H9 (cell line): ENCODE measurements at places on chromosomes 6 and 20. TPM values are rescaled to one million over a fixed set of nuclear protein-coding genes. Genes with fewer than 3 reads are reported as not detected.

DNA sequence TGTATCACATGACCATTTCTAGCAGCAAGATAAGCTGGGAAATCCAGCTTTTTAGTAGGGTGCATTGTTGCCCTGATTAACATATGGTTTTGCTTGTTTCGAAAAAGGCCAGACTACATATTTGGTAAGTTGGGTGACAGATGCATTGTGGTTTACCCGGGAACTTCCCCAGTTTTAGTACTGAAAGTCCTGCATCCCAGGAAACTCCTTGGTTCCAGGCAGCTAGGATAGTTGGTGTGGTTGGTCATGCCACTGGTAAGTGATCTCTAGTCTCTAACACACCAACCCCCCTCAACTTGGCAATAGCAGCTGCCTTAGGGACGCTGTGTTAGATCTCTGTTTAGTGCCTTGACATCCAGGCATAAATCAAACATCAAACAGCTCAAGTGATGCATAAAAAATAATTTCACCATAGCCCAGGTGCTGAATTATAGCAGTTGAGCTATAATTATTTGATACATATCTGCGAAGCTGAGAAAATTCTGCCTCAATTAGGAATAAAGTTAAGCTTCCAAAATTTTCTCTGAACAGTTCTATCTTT is 216.5 kb downstream of the TFAP2C start:
- H3K36me3 ChIP-seq: no peaks in the 10 kb centered on the region
- no peaks in the 10 kb centered on the region; the same call in 1 of the 2 replicates for H3K27me3 ChIP-seq
- H3K27ac ChIP-seq: no peak overlapping the region
- no peaks in the 10 kb centered on the region for H3K4me1 ChIP-seq

PSORS1C1 gene
- 0.48 TPM in 2 replicates for total RNA-seq

DNA sequence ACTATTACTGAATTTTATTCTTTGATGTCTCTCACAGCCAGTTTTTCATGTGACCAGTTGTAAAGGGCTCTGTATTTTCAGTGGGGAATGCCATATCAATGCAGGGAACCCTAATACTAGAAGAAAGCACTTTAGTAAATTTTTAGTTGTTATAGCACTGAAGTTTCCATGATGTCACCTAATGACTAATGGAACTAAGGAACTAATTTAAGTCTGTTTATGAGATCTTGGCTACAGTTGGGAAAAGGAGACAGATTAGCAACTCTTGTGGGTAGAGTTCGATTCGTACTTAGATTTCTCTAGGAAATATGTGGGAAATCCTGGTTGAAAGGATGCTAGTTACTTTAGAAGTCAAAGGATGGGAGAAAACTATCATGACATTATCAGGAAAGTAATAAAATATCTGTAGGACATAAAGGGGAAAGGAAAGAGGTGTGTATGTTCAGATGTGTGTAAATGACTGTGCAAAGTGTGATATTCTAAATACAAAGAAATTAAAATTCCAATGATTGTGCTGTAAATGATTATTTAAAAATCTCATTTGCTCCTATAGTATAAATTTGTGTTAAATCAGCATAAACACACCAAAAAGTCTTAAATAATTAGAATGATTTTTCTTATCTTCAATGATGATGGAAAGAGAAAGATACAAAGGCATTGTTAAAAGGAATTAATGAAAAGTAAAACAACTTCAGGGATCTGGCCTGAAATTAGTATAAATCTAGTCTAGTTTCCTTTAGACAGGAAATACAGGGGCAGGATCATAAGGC is 103.4 kb downstream of the LRRC1 start:
- peaks cover 4% of the 10 kb centered on the region; the same call in 2 of the 3 replicates for H3K36me3 ChIP-seq
- no peak overlapping the region for H3K27ac ChIP-seq
- H3K4me3 ChIP-seq: no peak overlapping the region
- DNase-seq: no peak
- H3K27me3 ChIP-seq: no peaks in the 10 kb centered on the region

DNA sequence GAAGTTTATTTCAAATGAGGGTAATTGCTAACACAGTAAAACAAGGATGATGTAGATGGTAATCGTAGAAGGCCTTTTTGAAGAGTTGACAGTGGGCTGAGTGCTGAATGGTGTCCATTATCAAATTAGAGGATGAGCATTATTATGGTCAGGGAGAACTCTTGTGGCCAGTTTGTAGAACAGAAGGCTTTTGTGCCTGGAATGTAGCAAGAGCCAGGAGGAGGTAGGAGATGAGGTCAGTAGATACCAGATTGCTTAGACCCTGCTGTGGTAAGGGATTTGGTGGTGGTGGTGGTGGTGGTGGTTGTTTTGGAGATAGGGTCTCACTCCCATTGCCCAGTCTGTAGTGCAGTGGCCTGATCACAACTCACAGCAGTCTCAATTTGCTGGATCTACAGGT is 6.2 kb downstream of the CSE1L start:
- H3K4me3 ChIP-seq: peak overlapping the region; percentile 1; the same call in 1 of the 2 replicates
- peaks cover 32% of the 10 kb centered on the region for H3K36me3 ChIP-seq
- DNase-seq: no peak

DNA sequence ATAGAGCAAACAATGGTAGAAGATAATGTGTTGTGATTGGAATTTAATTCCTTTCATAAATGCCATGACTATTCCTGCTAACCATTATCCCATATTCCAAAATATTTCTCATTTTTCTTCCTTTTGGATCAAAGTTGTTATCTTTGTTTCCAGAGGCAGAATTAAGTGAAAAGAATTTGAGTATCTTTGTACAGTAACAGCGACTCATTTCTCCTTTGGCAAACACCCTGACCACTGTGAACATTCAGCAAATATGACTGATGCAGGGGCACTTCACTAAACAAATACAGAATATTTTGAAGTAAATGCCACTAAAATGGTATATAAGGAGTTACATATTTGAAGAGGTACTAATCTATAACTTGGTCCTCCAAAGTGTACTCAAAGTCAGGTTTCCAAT is 105.0 kb upstream of the LAMP5 start:
- H3K36me3 ChIP-seq: no peaks in the 10 kb centered on the region; the same call in none of the 2 replicates
- H3K27ac ChIP-seq: no peak overlapping the region
- H3K4me1 ChIP-seq: no peaks in the 10 kb centered on the region
- no peak for DNase-seq
- H3K4me3 ChIP-seq: no peak overlapping the region

DNA sequence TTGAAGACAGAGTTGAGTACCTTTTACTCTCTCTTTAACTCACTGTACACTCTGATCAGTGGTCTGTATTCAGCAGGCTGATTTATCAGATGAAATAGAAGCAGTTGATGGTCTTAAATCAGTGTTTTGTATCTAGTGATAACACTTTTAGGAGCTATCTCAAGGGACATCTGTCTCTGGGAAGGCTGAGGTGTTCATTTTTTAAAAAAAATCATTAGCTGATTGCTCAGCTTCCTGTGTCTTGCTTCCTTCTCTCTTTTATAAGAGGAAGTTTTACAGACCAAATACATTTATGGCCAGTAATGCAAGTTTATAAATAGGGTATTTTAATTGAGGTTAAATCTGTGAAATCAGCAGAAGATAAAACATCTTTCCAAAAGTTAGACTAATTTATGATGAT is 12.0 kb upstream of the CCDC170 start:
- no peaks in the 10 kb centered on the region for H3K4me1 ChIP-seq
- H3K4me3 ChIP-seq: no peak overlapping the region
- H3K27me3 ChIP-seq: no peaks in the 10 kb centered on the region
- no peak overlapping the region for H3K27ac ChIP-seq
- H3K36me3 ChIP-seq: no peaks in the 10 kb centered on the region
- no peak for DNase-seq

HLA-DQA1 gene
- total RNA-seq: 0.68 and 1.7 TPM in 2 replicates

DNA sequence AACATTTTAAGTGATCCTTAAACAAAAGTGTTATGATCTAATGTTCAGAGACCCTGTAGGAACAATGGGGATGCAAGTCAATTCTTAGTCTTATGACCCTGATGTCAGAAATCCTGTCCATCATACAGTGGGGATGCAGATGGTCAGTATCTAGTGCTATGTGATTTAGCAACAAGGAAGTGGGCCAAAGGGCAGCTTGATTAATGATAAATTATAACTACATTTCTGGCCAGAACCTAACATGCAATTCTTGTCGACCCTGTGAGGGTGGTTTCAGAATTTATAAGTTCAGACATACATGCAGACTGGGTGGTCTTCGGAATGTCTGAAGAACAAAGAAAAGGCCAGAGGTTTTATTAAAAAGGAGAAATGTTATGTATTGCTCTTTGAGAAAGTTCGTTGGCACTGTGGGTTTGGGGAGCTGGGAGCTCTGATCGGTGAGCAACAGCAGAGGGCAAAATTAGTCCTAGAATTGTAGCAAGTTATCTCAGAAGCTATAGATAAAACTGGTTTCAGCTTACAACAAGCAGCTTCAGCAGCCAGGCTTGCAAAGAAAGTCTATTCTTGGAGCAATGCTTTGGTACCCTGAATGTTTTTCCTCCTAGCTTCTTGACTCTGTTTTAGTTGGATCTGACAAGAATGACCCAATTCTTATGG is 50.8 kb downstream of the RPF2 start:
- H3K27me3 ChIP-seq: no peaks in the 10 kb centered on the region
- H3K27ac ChIP-seq: no peak overlapping the region
- no peak overlapping the region for H3K4me3 ChIP-seq
- DNase-seq: no peak

GRCh38 chr20:37238426-37238825 is 23.2 kb downstream of the GHRH start:
- no peaks in the 10 kb centered on the region for H3K27me3 ChIP-seq
- H3K36me3 ChIP-seq: peaks cover 47% of the 10 kb centered on the region
- no peaks in the 10 kb centered on the region for H3K4me1 ChIP-seq
- no peak overlapping the region for H3K27ac ChIP-seq
- DNase-seq: no peak

DNA sequence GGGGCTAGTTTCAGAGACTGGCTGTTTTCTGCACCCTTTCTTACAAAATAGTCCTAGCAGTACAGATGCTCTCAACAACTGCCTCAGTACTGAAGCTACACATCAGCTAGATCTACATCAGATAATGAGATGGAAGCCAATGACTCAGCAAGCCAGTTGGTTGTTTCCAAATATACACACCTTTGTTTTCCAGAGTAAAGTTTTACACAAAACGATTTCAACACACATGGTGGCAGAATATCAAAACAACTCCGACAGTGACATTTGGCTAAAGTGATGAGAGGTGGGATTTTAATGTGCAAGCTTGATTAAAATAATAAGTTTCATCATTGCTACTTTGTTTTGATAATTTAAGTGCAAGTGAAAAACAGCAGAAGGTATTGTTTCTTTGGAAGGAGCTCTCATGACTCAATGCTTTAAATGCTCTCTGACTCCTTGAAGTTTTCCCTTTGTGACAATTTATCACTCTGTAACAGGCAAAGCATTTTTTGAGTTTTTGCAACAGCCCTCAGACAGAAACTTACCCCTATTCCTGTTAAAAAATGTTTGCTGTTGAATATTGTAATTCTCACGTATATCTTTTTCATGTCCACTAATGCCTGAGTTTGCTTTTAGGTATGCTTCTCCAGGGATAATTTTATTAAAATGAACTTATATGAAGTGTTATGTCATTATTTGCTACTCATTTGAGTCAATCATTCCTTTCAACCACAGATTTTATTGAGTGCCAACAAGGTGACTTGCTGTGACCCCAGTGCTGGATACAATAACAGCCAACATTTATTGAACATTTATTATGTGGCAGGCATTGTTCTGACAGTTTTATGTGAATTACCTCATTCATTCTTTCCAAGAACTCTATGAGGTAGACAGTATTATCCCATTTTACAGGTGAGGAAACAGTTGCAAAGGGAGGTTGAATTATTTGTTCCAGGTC is 882.0 kb downstream of the TFAP2A start:
- H3K4me1 ChIP-seq: no peaks in the 10 kb centered on the region
- no peak overlapping the region for H3K4me3 ChIP-seq
- H3K36me3 ChIP-seq: peaks cover 10% of the 10 kb centered on the region
- no peaks in the 10 kb centered on the region for H3K27me3 ChIP-seq
- no peak overlapping the region for H3K27ac ChIP-seq
- no peak for DNase-seq

MOG gene
- total RNA-seq: 0.55 and 0.83 TPM in 2 replicates

DNA sequence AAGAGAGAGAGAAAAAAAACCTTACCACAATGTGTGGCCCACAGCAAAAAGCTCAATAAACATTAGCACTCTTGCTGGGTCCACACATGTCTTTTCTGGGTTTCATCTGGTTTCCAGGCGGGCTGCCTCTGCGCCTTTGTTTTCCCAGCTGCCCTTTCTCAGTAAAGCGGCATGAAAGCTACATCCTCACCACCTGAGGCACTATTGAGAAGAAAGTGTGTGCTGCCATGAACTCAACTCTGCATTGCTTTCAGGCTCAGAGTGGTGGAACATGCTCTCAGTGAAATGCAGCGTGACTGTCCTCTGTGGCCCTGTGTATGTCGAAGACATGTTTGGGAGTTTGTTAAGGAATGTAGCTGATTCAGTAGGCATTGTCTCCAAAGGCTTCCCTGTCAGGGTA is 102.3 kb downstream of the LYRM2 start:
- H3K27me3 ChIP-seq: no peaks in the 10 kb centered on the region
- no peaks in the 10 kb centered on the region for H3K36me3 ChIP-seq
- DNase-seq: peak; percentile 56
- H3K27ac ChIP-seq: no peak overlapping the region
- H3K4me3 ChIP-seq: no peak overlapping the region

- no peak overlapping the region for H3K27ac ChIP-seq
- H3K4me1 ChIP-seq: no peaks in the 10 kb centered on the region
- H3K4me3 ChIP-seq: peak overlapping the region; percentile 86
- H3K36me3 ChIP-seq: peaks cover 10% of the 10 kb centered on the region
- no peak for DNase-seq
These were observed 4.9 kb downstream of the MTCL3 start for GRCh38 chr6:127514179-127514772.

- H3K27ac ChIP-seq: no peak overlapping the region
- DNase-seq: no peak
- H3K4me1 ChIP-seq: 0 out of 2 replicates have a peak, but pooled peaks cover 2% of the 10 kb centered on the region
- peaks cover 19% of the 10 kb centered on the region for H3K36me3 ChIP-seq
- no peaks in the 10 kb centered on the region for H3K27me3 ChIP-seq
- H3K4me3 ChIP-seq: no peak overlapping the region
These were observed 14.1 kb downstream of the UBE3D start for GRCh38 chr6:83051377-83052172.

C6orf163 gene
- 1.2 and 1.4 TPM in 2 replicates for total RNA-seq

TNFAIP3 gene
- 3.7 and 5.6 TPM in 2 replicates for total RNA-seq

GRCh38 chr6:169885131-169885530 is 133.7 kb downstream of the ERMARD start:
- no peak overlapping the region for H3K27ac ChIP-seq
- no peaks in the 10 kb centered on the region for H3K27me3 ChIP-seq
- H3K4me1 ChIP-seq: no peaks in the 10 kb centered on the region
- DNase-seq: no peak
- no peak overlapping the region for H3K4me3 ChIP-seq

- H3K4me1 ChIP-seq: peaks cover 5% of the 10 kb centered on the region; the same call in 1 of the 2 replicates
- peak; percentile 54 for DNase-seq
- H3K27ac ChIP-seq: no peak overlapping the region
- H3K36me3 ChIP-seq: peaks cover 9% of the 10 kb centered on the region
These were observed 230.1 kb downstream of the NFATC2 start for GRCh38 chr20:51312480-51312783.

DNA sequence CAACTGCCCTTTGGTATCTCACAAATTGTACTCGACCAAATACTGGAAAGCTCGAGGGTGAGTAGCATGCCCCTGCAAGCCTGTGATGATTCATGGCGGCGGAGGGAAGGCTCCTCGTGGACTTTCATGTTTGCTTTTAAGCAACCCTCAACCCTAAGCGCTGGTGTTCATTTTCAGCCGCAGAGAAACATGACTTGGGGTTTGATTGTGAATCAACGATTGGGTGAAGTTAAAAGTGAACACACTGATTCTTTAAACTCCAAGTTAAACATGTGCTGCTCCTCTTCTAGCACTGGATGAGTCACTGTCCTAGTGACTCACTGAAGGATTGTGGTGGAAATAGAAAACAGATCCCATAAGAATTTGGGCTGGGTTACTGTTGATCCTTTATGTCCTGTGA is 8.3 kb downstream of the CD109 start:
- no peaks in the 10 kb centered on the region for H3K4me1 ChIP-seq
- DNase-seq: no peak
- no peaks in the 10 kb centered on the region for H3K27me3 ChIP-seq
- no peaks in the 10 kb centered on the region for H3K36me3 ChIP-seq
- H3K27ac ChIP-seq: no peak overlapping the region
